GOT3 (cell line): ENCODE measurements at places on chromosomes 6 and 20.

DNA sequence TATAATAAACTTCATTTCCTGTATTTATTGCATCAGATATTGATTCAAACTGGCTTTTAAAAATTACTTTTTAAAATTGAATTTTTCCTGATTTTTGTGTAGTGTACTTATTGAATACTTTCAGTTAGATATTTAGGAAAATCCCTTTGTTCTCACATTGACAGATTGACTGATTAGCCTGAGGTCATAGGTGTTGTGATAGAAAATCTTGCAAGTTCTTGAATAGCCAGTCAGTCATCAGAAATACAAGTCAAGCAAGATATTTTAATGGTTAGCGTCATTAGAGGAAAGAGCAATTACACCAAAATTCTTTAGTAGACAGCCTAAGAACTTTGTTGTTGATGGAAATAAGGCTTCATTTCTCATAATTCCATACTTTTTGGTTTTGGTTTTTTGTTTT is 3.4 kb upstream of the TMEM30A start:
- no peak for DNase-seq

GRCh38 chr6:8738951-8739350 is 303.6 kb upstream of the SLC35B3 start:
- DNase-seq, result no peak

- DNase-seq, result no peak
These were observed 60.3 kb downstream of the SAMD3 start for GRCh38 chr6:130162421-130162820.

GRCh38 chr6:47545223-47545622 is 67.6 kb downstream of the CD2AP start:
- DNase-seq, result no peak

- DNase-seq, result no peak
These were observed 191.6 kb upstream of the SUPT3H start for GRCh38 chr6:45569210-45569945.

DNA sequence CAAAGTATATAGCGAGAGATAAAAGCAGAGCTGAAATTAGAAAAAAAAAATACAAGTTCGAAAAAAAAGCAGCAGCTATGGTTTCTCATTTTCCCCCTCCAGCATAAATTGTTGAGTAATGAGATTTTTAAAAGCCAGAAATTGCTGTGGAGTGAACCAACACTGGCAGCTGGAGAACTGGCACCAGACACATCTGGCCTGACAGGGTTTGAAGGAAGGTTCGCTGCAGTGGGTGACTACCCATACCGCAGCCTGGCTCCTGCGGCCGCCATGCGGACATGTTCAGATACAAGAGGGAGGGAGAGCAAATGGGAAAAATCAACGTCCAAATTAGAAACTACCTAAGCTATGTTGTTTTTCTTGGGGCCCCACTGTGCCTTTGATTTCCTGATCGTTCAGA is 3.3 kb downstream of the APCDD1L start:
- no peak for DNase-seq

DNA sequence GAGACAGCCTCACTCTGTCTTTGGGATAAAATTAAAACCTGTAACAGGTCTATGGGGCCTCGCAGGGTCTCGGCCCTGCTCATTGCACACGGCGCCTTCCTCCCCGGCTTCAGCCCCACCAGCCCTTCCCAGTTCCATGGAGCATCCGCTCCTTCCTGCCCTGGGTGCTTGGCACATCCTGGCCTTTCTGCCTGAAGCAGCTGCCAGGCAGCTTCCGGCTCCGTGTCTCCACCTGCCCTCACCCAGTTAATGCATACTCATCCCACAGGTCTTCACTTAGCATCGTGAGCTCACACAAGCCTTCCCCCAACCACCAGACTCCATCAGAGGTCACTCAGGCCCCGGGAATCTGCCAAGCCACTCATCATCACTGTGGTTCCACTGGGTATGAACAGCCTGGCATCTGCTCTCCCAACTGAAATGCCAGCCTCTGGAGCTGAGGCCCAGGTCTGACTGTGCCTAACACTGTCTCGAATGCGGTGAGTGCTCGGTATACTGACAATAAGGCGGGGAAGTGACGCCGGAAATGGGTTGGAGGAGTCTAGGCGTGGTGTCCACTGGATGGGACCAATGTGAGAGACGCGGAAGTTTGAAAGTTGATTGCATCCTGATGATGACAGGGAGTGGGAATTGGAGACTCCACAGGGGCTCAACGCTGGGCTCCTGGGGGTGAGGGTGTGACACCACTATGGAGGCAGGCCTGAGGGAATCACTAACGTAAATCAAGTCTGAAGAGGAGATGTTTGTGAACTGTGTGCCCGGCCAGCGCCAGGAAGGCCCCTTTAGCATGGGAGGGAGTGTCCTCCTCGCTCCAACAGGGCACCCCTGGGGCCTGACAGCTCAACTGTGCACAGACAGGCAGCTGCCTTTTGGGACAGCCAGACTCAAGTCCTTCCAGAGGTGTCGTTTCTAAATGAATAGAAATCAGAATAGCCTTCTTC is 245.8 kb downstream of the TTLL2 start:
- DNase-seq, result no peak

GRCh38 chr6:108622641-108623298 is 62.1 kb downstream of the FOXO3 start:
- no peak for DNase-seq

DNA sequence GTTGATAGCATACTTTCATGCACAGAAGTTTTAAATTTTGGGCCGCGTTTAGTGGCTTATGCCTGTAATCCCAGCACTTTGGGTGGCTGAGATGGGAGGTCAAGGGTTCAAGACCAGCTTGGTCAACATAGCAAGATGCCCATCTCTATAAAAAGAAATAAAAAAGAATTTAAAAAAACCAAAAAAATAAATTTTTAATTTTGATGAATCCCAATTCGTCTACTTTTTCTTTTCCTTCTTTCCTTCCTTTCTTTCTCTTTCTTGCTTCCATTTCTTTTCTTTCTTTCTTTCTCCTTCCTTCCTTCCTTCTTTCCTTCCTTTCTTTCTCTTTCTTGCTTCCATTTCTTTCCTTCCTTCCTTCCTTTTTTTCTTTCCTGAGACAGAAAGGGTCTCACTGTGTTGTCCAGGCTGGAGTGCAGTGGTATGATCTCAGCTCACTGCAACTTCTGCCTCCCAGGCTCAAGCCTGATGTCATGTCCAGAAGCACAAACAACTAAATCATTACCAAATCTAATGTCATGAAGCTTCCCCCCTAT is 54.9 kb upstream of the ZNF133 start:
- no peak for DNase-seq

DNA sequence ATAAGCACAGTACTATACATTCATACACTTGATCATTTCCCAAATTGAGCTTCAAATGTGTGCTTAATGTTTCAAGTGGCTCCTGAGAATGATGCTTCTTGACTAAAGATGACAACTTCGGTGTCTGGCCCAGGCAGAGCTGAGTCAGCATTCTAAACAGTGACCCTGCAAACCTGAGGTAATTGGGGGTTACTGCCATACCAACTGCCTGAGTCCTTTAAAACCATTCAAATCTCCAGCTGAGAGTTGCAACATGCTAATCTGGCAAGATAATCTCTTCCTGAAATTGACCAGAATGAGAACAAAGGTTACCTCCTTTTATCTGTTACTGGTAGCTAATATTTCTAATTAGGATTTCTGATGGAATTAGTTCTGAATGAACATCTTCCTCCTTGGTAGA is 8.2 kb downstream of the BACH2 start:
- DNase-seq, result no peak

GRCh38 chr6:134235937-134236751 is 81.8 kb downstream of the SGK1 start:
- DNase-seq, result no peak

GRCh38 chr6:168280020-168280898 is 39.3 kb downstream of the DACT2 start:
- DNase-seq, result no peak

DNA sequence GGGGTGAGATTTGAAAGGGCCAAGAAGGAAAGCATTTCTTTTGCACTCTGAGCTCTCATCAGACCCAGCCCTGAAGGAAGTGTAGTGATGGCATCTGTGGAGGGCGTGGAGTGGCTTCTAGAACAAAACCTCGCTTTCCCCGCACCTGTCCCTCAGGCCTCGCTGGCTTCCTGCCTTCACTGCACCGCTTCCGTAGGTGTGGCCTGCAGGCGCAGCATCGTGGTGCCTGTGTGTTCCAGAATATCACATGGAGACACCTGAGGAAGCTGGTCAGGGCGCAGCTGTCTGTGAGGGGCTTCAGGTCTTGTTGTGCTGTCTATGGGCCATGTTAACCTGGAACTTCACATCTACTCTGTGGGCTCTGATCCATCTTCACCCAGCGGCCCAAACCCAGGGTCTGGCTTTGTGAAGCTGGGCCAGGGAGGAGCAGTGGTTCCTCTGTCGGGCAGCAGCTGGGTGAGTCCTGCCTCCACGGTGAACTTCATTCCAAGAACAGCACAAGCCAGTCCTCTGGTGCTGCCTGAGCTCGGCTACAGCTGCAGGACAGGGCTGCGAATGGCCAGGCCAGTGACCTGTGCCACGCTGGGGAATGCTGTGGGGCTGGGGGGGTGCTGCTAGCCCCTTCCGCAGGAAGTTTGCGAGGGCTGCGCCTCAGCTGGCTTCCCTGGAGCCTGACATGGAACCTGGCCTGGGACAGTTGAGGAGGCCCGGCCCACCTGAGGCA is 40.9 kb downstream of the DSTN start:
- no peak for DNase-seq
